ENCODE measurements at places on chromosomes 13 and 19.
A peak's percentile ranks its signal among the peaks of the same experiment; 100 is the strongest.

DNA sequence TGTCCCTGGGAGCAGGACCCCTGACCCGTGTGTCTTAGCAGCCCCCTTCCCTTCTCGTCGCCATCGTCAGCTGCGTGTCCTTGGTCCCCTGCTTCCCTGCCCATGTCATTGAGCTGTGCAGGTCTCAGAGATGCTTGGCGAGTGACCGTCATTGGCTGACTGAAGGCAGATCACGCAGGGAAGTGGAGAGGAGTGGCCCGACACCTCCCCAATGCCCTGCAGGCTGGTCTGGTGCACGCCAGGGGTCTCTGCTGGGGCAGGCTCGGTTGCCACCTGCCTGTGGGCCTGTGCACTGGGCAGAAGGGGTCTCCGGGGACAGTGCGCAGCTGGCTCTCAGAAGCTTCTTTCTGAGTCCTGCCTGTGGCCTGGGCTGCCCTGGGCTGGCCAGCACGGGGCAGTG is 6.2 kb downstream of the GNA11 start:
- DNase-seq = no peak

DNA sequence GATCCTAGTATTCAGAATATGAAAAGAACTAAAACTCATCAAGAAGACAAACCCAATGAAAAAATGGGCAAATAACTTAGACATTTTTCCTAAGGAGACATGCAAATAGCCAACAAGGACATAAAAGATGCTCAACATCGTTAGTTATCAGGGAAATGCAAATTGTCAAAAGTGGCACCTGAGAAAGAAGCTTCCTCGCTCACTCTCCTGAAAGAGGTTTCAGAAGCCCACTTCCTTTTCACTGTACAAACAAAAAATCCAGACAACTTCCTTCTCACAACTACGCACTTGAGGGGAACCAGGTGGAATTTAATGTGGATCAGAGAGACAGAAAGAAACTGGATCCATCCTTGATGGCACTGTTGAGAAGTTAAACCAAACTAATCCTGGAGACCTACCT is 41.5 kb downstream of the KLF12 start:
- DNase-seq = no peak

GRCh38 chr19:29878973-29879654 is 62.9 kb upstream of the URI1 start:
- no peak for DNase-seq

DNA sequence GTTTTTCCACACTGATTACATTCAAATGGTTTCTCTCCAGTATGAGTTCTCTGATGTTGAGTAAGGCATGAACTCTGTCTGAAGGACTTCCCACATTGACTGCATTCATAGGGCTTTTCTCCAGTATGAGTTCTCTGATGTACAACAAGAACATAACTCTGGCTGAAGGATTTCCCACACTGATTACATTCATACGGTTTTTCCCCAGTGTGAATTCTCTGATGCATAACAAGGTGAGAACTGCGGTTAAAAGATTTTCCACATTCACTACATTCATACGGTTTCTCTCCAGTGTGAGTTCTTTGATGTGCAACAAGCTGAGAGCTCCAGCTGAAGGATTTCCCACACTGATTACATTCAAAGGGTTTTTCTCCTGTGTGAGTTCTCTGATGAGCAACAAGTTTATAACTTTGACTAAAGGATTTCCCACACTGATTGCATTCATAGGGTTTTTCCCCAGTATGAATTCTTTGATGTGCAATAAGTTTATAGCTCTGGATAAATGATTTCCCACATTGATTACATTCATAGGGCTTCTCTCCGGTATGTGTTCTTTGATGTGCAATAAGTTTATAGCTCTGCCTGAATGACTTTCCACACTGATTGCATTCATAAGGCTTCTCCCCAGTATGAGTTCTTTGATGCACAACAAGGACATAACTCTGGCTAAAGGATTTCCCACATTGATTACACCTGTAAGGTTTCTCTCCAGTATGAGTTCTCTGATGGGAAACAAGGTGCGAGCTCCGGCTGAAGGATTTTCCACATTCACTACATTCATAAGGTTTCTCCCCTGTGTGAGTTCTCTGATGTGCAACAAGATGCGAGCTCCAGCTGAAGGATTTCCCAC is 23.5 kb downstream of the ZNF180 start:
- DNase-seq = no peak

DNA sequence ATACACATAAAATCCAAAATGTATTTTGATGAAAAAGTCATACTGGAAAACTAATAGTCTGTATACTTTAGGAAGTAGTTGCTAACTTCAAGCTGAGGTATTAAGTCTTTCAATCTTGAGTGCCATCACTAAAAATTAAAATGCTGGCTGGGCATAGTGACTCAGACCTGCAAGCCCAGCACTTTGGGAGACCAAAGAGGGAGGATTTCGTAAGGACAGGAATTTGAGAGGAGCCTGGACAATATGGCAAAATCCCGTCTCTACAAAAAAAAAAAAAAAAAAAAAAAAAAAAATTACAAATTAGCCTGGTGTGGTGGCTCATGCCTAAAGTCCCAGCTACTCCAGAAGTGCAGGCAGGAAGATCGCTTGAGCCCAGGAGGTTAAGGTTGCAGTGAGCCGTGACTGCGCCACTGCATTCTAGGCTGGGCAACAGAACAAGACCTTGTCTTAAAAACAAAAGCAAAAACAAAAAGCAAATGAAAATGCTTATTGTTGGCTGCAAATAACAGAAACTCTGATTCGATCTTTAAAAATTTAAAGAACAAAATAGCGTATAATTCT is 1994.2 kb upstream of the PCDH20 start:
- no peak for DNase-seq

- DNase-seq = peak; percentile 74
Observed at GRCh38 chr19:16587833-16588823, 15.9 kb upstream of the SLC35E1 start.

- DNase-seq = peak; percentile 79
Observed at GRCh38 chr13:40116008-40116407, 460.5 kb downstream of the COG6 start.

DNA sequence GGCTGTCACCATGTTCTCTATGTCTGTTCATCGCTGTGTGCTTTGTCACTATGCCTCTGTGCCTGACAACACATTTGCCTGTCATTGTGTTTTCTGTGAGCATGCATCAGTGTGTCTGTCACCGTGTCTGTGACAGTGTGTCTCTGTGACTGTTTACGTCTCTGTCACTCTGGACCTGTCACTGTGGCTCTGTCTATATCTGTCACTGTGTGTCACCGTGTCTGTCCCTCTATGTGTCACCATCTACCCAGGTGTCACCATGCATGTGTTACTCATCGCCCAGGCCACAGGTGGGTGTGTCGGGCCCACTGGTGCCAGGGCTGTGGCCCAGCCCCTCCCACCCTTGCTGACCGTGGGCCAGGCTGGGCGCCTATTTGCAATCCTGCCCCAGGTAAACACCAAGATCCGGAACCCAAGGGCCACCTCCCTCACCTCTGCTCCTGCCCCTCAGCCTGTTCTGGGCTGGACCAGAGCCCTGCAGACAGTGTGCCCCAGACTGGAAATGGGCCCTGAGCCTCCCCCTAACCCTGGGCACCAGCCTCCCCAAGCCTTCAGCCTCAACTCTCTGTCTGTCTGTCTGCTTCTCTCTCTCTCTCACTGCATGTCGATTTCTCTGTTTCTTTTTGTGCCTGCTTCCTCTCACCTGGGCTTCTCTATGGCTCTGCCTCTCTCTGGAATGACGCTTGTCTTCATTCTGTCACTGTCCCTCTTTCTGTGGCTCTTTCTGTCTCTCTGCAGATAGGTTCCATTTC is 7.7 kb downstream of the IRF2BP1 start:
- no peak for DNase-seq

GRCh38 chr13:44293908-44294735 is 79.5 kb upstream of the SERP2 start:
- DNase-seq = no peak

DNA sequence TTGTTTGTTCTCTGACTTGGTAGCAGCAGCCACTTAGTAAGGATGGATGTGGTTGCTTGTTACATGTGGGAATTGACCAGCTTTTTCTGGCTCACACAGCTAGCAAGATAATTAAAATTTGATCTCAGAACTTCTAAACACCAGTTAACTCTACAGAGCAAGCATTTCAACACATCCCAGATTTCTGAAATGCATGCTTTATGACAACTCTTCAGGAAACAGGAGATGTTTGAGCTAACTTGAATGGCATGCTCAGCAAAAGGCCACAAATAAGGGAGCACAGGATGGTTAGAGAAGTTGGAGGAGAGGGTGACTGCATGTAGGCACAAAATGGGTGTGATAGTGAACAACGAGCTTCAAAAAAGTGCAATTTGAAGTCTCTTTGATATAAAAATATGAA is 167.1 kb upstream of the SPRY2 start:
- DNase-seq = no peak

DNA sequence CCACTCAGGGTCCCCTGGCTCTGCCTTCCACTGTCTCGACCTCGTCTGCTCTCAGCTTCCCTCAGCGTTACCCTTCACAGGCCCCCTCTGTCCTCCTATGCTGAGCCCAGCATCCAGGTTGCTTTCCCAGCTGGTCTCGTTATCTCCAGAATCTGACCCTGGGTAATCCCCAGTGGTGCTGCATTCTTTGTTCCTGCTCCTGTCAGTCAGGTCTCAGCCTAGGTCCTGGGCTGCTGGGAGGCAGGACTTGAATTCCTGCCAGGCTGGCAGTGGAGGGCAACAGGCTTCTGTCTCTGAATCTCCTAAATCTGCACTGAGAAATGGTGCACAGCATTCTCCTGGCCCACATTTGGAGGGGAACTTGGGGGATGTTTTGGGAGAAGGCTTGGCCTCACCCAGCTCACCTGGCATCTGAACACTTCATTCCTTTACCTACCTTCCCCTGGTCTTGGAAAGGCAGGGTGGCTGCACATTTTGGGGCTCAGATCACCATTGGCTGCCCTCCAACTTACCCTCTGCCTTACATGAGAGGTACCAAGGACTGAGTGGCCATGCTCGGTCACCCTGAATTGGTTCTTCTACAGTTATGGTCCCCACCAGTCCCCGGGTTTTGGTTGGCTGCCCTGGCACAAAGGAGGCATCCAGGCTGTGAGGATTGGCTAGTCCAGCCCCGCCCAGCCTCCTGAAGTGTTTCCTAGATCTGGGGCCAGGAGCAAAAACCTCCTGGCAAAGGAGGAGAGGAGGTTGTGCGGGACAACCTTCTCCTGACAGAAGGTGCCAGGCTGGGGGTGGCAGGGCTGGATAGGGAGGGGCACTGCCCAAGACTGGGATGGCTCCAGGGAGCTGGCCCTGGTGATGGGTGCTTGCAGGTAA is at the start of gene CYP4F8:
CYP4F8 (plus strand) TSS at position 712 of the 873 bp plus-strand sequence. CDS start 399 bp downstream, outside the sequence.
- no peak for DNase-seq

DNA sequence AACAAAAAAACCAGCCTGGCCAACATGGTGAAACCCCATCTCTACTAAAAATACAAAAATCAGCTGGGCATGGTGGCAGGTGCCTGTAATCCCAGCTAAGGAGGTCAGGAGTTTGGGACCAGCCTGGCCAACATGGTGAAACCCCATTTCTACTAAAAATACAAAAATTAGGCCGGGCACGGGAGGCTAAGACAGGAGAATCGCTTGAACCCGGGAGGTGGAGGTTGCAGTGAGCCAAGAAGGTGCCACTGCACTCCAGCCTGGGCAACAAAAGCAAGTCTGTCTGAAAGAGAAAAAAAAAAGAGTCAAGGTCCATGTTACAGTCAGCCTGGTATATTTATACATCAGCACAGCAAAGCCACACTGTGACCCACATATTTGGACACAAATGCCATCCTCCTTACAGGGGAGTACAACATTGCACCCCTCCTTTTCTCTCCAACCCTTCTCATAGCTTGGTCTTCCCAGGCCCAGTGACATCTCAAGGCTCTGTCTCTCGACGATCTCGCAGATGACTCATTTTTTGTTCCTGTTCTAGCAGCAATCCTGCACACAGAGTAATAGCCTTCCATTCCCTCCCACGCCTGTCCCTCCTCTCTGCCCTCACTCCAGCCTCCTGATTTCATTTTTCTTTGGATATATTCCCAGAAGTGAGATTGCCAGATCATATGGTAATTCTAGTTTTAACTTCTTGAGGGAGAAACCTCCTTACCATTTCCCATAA is 21.0 kb upstream of the DPP9 start:
- no peak for DNase-seq

DNA sequence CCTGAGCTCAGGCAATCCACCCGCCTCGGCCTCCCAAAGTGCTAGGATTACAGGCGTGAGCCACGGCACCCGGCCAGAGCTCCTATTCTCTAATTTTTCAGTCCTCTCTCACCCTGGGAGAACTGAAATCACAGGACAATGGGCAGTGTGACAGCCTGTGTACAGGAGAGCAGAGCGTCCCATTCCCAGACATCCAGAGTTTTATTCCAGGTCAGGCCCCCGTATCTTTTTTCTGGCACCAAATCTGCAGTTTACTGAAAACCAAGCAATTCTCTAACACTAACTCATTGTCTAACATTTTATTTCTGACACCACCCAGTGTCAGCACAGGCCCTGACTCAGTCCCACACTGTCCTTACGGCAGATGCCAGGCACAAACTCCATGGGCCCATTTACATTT is 6.7 kb downstream of the ZNF708 start:
- no peak for DNase-seq

DNA sequence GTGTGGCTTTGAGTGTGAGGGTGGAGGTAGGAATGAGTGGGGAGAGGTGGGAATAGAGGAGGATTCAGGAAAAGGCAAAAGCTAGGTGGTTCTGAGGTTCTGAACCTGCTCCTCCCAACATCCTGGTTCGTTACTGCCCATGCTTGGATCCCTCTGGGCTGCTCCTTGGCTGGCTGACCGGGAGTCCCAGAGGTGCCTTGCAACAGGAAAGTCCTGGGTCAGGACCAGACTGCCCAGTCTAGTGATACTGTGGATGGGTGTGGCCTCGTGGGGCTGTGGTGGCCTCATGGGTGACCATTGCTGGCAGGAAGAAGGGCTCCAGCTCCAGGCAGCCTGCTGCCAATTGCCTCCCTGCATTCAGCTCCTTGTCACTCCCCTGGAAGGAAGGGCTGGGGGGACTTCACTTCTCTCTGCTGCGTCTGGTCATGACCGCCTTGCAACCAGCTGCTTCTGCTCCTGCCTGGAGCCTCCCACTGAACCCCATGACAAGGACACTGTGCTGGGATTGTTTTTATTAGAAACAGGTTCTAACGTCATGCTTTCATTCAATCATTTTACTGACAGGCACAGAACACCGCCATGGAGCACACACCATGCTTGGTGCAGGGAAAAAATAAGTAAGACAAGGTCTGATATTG is 61.5 kb upstream of the UBL3 start:
- no peak for DNase-seq

- DNase-seq = no peak
Observed at GRCh38 chr19:11024259-11024658, 63.4 kb downstream of the SMARCA4 start.

DNA sequence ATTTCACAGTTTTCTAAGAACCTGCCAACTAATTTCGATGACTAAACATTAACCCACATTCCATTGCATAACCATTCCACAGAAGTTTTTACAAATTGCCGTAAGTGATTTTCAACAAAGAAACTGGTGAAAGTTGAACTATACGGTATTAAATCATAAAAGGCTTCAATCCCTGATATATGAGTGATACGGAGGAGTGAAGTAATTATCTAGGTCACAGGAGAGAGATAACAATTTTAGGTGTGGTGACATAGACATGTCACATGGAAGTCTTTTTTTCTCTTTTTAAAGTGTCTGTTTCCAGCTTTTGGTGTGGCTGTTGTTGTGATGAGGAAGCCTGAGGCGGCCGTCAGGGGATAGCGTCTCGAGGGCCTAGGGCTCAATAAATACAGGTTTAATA is 29.4 kb downstream of the TBC1D4 start:
- DNase-seq = no peak

All from CD4-positive, alpha-beta memory T cell (primary cell).